ENCODE measurements at places on chromosomes 4 and X. TPM values are rescaled to one million over a fixed set of nuclear protein-coding genes. Genes with fewer than 3 reads are reported as not detected.

HSD17B10 gene
- 96.9 TPM for polyA plus RNA-seq

FAM53A gene
- polyA plus RNA-seq, result 1.5 TPM

AREG gene
- polyA plus RNA-seq, result 18.6 TPM

TMPRSS11A gene
- not detected for polyA plus RNA-seq

DNA sequence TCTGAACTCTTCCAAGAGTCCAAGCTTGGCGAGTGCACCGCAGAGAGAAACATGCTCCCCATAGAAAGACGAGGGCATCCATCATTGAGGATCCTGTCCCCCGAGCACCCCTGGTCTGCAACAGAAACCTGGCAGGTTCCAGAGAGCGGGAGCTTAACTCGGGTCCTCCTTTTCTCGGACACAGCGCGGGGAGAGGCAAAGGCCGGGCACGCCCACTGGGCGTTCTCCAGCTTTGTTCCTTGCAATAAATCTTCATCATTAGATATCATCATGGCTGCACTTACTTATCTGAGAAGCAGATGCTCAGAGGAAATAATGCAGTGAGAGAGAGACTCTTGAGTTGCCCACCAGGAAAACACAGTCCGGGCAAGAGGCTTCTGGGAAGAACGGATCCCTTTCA is 90.1 kb upstream of the PSAPL1 start:
- DNase-seq, result no peak

- DNase-seq, result no peak
Measured at GRCh38 chr4:113790478-113790877, 28.9 kb upstream of the CAMK2D start.

GRCh38 chr4:108775921-108776320 is 13.1 kb upstream of the ETNPPL start:
- DNase-seq, result no peak

- no peak for DNase-seq
Measured at GRCh38 chr4:2943364-2944090, 19.7 kb downstream of the NOP14 start.

- no peak for DNase-seq
Measured at GRCh38 chr4:48635310-48635709, 144.8 kb downstream of the FRYL start.

DNA sequence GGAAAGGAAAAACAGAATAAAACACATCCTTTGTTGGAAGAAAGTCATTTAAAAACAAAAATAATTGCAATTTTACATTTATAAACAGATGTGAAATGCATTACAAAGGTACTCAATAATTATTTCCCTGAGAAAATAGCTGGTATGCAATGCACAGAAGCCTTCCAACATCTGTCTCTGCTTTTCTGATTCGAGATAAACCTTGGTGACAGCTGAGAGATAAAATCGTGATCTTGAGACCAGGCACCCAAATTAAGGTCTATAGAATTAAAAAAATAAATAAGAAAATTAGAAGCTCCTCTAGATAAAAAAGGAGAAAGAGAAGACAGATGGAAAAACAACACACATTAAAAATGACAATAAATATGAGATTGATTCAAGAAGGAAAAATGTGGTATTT is 544.0 kb downstream of the SPRY1 start:
- DNase-seq, result no peak

DNA sequence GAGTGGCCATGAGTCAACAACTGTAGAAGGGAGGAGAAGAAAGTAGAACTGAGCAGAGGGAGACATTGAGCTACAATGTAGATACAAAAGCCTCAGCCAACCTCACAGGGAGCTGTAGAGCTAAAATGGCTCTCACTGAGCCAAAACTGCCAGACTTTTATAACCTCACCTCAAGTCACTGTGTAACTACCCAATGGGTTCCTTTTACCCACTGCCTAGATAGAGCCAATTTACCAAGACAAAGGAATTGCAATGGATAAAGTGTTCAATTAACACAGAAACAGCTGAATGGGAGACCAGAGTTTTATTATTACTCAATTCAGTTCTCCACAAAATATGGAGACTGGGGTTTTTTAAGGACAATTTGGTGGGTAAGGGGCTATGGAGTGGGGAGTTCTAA is 938.9 kb upstream of the GRIA3 start:
- DNase-seq, result no peak

GRCh38 chr4:76301068-76301774 is 5.3 kb upstream of the STBD1 start:
- DNase-seq, result no peak

DNA sequence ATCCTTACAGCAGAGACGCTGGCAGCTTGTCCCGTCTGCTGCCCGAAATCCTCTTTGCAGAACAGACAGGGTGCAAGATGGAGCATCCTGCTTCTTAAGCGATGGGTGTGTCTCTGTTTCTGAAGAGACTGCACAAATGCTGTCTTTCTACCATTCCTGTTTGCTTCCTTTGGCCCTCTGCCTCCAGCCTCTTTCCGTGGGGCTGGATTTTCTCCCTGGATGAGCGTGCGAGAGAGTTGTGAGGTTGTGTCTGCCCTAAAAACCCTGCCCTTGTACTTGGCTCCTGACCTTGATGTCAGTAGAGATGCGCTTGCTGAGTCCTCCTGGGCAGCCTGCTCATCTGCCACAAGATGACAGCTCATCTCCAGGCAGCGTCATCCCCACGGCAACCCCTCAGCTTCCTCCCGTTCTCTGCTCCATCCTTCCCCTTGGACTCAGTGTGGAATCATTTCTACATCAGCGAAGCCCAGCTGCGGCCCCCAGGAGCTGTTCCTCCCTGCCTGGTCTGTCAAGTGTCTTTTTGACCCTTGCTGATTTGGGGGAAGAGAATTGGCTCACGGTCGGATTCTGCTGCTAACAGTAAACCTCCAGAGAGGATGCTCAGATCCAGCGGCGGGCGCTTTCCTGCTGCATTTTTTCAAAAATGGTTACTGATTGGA is 246.2 kb downstream of the ASMT start:
- no peak for DNase-seq

- no peak for DNase-seq
Measured at GRCh38 chr4:142402900-142403299, 443.2 kb downstream of the INPP4B start.

- DNase-seq, result no peak
Measured at GRCh38 chr4:188767496-188767895, 628.3 kb downstream of the TRIML1 start.
